ENCODE measurements at places on chromosomes 13 and 19.

DNA sequence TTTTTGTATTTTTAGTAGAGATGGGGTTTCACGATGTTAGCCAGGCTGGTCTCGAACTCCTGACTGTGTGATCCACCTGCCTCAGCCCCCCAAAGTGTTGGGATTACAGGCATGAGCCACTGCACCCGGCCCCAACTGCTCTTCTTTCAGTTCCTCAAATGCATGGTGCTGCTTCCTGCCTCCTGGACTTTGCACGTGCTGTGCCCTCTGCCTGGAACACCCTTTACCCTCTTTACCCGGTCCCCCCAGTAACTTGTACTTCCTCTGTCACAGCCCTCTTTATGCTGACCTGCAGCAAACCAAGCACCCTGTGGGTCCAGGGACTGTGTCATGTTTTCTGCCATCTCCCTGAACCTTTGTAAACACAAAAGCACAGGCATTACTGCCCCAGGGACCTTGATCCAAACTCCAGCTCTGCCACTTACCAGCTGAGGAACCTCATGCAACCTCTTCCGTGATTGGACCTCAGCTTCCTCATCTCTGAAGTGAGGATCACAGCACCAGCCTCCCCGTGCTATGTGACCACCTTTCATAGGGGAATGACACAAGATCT lies 3.8 kb downstream of the BLVRB start:
- DNase-seq = no peak

DNA sequence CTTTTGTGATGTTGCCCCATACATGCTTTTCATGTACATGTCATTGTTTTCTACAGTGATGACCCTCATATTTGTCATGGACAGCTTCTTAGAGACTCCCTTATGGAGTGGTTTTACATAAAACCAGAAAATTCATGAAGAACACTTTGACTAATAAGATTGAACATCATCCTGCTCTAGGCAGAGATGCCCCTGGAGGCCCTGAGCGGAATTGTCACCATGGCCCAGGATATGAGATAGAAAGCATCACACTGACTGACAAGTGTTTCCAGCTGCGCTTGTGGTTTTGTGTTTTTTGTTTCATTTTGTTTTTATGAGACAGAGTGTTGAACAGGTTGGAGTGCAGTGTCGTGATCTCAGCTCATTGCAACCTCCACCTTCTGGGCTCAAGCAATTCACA lies 22.2 kb downstream of the ZNF701 start:
- DNase-seq = no peak

GRCh38 chr13:42807241-42807640 lies 25.9 kb downstream of the FAM216B start:
- DNase-seq = no peak

DNA sequence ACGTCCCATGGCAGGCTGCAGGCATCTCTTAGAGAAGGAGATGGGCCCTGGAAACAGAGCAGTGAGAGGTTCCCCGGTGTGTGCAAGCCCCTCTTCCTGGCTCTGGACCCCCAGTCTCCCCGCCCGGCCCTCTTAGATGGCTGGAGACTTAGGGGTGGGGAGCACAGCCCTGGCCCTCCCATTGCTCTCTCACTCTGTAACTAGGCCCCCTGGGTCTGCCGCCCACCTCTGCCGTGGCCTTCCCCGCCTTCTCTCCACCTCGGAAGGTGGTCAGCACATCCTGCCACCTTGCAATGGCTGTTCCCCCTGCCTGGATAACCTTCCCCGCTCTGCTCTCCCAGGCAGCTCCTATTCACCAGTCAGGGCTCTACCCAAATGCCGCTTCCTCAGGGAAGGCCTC lies 21.8 kb upstream of the C2CD4C start:
- no peak for DNase-seq

DNA sequence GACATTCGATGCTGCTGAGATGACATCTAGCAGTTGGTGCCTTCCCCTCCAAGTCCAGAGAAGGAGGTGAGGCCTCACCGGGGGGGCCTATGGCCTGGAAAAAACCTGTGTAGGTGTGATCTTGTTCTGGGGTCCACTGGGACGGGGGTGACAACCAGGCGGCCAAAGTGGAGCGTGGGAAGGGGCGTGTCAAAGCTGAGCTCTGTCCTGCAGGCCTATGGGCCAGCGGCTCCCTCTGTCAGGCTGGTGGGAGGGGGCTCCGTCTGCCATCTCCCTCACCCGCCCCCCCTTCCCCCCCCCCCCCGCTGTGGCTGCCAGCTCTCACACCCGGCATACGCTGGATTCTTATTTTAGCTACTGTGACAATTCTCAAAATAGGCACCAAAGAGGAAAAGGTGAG lies 56.7 kb upstream of the UQCRFS1 start:
- no peak for DNase-seq

DNA sequence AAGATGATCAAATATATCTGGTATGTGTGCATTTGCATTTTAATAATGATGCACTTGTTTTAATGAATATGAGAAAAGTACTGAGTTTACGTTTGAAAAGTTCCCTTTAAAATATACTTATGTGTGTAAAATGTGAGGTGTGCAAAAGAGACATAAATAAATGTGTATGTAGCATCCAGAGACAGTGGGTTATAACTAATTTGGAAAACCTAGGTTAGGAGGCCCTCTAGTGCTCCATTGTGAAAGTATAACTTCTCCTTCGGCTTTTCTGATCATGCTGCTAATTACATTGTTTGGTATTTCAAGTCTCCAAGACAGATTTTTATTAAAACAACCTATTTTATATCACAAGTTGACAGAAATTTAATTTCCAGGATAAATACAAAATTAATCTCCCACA lies 30.1 kb downstream of the SCEL start:
- DNase-seq = no peak

DNA sequence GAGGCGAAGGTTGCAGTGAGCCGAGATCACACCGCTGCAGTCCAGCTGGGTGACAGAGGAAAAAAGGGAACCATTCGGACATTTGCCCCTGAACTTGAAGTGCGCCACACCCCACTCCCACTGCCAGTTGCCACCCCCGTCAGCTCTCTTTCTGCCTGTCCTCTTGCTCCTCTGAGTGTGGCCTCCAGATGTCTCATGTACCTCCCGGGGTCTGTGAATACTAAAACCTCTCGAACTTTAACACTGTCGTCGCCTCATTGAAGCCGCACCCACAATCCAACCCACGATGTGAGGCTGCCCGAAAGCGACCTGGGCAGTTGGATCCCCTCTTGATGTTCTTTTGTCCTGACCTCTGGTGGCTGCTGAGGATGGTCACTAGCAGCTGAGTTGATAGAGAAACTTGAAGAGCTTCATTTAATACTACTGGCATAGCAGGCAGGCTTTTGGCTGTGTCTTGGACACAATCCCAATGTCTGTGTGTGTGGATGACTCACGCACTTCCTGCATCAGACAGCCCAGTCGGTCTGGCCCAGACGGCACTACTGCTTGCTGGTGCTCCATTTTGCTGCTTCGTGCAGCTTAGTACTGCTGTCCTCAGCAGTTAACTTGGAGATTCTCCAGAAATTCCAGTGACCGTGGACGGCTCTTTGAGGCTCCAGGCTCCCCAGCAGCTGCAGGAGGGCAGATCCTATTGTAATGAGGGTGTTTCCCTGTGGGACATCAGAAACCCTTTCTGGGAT lies 4.2 kb downstream of the FPR3 start:
- no peak for DNase-seq

All from activated T-cell treated with anti-CD3 and anti-CD28 coated beads, Interleukin-2, amount 50 U/mL, for 72 hours (primary cell).